Stimulated activated CD4-positive, alpha-beta T cell treated with anti-CD3 and anti-CD28 coated beads, TNF-alpha, amount 100 ng/mL, for 48 hours (primary cell): ENCODE measurements at places on chromosomes 11 and 22.
A peak's percentile ranks its signal among the peaks of the same experiment; 100 is the strongest.

GRCh38 chr11:8690374-8691342 lies 8.1 kb downstream of the RPL27A start:
- DNase-seq, result no peak

DNA sequence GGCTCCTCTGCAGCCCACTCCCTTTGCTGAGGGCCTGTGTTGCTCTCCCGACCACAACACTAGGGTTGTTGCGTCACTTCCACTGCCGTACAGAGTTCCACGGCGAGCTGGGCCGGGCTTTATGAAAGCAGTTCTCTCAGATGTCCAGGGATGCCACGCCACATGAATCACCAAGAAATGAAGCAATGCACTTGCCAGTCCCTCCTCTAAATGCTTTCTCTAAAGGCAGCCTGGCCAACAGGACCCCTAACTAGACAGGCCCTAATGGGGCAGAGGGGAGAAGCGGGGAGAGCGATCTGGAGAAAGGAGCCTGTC lies 188.7 kb downstream of the CTTN start:
- no peak for DNase-seq

GRCh38 chr22:19748991-19749664 lies 11.4 kb upstream of the TBX1 start:
- DNase-seq, result no peak

- no peak for DNase-seq
Observed at GRCh38 chr11:75351541-75351790, at the start of gene ARRB1. Gene ARRB1, minus strand, starts transcription at chr11:75351661. Its CDS starts 54 bp downstream, at chr11:75351607.

GRCh38 chr22:21587803-21588611 lies 20.5 kb downstream of the UBE2L3 start:
- peak; percentile 36 for DNase-seq

DNA sequence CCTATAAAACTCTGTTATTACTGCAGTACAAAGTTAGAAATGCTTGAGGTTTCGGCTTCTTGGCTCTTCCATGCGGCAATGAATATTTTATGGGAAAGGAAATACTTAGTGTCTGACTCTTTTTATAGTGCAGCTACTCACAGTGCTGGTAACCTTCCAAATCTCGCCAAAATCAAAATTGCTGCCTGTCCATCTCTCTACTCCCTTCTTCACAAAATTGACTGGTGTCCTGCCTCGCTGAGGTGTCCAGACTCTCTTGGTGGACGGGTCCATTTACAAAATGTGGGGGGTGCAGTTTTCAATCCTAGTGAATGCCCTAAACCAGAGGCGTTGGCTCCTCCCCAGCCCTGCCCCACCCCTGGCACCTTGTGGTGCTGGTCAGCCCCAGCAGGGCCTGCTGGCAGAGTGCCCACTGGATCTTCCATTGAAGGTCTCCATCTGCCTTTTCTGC lies 73.5 kb downstream of the ZBTB16 start:
- no peak for DNase-seq

- peak; percentile 27 for DNase-seq
Observed at GRCh38 chr11:86632499-86633269, 39.7 kb downstream of the ME3 start.

GRCh38 chr11:62540804-62541701 lies 5.6 kb downstream of the AHNAK start:
- DNase-seq, result no peak

- no peak for DNase-seq
Observed at GRCh38 chr11:72716290-72716689, 35.9 kb downstream of the ARAP1 start.

GRCh38 chr11:33895752-33896137 lies 3.9 kb upstream of the LMO2 start:
- no peak for DNase-seq

DNA sequence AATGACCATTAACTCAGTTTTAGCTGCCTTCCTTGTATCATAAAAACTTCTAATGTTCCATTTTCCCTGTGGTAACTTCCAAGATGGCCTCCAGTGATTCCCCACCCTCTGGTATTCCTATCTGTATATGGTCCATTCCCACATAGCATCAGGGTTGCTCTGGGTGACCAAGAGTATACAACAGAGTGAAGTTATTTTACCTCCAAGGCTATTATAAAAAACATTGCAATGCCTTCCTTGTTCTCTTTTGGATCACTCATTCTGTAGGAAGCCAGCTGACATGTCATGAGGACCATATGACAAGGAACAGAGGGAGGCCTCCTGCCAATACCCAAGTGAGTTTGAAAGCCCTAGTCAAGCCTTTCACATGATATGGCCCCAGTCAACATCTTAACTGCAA lies 30.1 kb downstream of the ZNF280B start:
- no peak for DNase-seq

- no peak for DNase-seq
Observed at GRCh38 chr11:95764267-95764898, 25.2 kb downstream of the FAM76B start.

DNA sequence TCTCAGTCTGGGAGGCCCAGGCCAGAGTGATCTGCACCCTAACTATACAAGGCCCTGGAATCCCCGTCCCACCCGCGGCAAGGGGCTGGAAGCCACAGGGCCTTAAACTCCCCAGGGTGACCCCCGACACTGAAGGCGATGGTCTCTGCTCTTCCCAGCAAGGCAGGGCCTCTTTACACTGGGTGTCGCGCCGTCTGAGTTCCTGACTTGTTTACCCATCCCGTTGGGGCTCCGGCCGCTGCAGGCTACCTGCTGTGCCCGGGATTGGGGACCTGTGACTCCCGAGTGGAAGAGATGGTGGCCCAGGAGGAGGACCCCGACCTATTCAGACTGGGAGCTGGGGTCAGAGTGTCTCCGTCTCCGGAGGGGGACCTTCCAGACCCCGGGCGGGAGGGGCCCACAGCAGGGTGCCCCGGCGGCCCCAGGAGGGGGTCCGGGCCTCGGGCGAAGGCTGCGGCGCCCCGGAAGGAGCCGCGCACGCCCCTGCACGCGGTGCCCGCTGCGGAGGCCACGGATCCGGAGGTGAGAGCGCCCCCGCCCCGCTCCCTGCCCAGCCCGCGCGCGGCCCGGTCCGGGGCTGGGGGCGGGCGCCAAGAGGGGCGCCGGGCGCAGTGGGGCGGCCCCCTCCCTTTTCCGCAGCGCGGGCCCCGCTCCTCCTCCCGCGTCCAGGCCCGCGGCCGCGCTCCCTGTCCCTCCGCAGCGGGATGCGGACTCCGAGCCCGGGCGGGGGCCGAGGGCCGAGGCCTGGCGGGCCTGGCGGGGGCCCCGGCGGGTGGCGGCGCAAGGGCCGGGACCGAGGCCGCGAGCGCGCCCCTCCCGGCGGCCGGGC lies 560 bp upstream of the MPPED1 start:
- no peak for DNase-seq
